ENCODE measurements at places on chromosomes 4 and X.

GRCh38 chr4:88189418-88189738, 30.9 kb upstream of the ABCG2 start:
- DNase-seq, result no peak

- DNase-seq, result no peak
Observed at GRCh38 chrX:149504226-149504914, 736 bp downstream of the IDS start.

DNA sequence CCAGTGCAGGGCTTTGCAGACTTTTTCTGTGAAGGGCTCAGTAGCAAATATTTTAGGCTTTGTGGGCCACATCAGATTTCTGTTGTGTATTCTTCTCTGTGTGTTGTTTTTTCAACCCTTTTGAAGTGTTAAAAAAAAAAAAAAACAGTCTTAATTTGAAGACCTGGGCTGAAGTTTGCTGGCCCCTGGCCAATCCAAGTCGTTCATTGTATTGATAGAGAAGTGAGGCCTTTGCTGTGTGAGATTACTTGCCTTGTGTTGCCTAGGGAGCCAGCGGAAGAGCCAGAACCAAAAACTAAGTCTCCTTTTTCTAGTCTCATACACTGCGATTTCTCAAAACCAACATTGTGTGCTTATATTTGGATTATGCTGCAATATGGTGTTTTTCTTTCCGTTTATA, 46.9 kb downstream of the MTM1 start:
- DNase-seq, result no peak

DNA sequence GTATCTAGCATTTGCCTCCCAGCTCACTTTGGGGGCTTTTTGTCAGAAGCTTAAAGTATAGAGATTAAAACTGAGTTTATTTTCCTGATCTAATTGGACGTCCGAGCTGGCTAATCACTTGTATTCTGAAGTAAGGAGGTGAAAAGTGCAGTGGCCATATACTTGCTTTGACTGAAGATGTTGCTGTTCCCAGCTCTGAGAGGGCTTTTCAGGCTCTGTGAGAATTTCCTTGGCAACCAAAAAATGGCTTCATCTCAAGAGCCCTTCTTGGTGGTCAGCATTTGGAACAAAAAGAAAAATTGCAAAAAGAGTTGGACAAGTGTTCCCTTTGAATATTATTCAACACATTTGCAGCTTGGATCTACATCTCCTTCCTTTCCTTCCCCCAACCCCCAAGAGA, 67.0 kb downstream of the SLC4A4 start:
- no peak for DNase-seq

- no peak for DNase-seq
Observed at GRCh38 chr4:73067971-73068394, 1.5 kb downstream of the COX18 start.

GRCh38 chr4:26267087-26267486, 53.7 kb upstream of the RBPJ start:
- DNase-seq, result no peak

DNA sequence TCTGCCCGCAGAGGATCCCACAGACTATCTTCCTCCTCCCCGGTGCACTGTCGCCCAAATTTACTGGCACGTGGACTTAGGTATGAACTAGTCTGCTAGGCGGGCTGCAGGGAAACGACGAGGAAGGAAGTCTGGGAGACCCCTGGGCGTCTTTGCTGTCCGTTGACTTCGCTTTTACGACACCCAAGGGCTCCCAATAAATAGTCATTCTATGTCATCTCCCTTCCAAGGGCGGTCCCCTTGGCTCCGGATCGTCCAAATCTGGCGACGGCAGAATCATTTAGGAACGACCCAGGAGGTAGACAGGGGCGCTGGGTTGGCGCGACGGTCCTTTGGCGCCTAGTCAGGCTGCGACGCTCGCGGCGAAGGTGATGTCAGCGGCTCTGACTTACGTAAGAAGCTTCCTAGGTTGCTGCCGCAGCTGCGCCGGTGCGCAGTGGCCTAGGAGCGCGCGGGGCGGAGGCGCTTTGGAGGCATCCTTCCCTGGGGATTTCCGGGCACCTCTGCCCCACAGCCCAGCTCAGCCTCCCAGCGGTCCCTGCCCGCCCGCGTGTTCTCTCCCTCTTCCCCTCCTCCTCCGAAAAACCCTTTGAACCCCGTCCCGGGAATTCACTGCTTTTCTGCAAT, 2.2 kb downstream of the NHS start:
- DNase-seq, result no peak

DNA sequence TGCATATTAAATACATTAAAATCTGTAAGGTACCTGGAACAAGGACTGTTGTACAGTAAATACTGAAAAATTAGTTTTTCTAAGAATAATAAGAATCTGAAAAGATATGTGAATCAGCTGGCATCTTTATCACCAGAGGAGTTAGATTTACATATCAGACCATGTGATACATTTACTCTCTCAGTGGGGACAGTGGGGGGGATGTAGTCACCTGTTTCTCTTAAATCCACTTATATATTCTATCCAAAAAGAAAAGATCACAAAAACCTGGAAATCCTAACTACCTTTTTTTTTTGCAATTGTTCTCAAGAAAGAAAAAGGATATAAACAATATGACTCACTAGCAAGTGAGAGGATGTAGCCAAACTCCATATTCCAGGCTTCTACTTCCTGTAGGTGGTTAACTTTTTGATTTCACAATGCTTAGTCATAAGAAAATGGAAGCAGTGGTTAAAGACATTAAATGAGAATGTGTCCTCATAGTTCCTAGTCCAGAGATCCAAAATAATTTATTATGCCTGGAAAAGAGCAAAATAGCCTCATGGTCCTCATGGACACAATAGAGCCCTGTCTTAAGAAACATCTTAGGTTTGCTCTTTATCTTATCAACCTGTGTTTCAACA, 22.5 kb upstream of the MYOZ2 start:
- no peak for DNase-seq

- DNase-seq, result no peak
Observed at GRCh38 chr4:183758758-183759447, 99.8 kb downstream of the TRAPPC11 start.

GRCh38 chr4:3529363-3529762, 2.9 kb downstream of the LRPAP1 start:
- DNase-seq, result no peak

DNA sequence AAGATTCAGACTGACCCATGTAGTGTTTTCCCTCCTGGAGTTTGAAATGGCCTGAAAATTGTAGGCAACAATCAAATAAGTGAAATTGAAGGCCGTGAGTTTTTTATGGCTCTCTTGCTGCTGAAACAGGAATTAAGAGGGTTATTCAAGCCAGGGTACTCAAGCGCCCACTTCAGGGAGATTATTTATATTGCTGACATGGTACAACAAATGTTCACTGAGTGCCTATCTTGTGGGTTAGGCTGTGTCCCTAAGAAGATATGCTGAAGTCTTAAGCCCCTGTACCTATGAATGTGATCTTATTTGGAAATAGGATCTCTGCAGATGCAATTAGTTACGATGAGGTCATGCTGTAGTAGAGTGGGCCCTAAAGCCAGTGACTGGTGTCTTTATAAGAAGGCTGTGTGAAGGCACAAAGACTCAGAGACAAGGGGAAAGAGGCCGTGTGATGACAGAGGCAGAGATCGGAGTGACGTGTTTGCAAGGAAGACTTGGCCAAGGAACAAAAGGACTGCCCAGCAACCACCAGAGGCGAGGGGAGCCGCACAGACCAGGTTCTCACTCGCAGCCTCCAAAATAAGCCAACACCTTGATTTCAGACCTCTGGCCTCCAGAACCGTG, 72.9 kb downstream of the MED28 start:
- no peak for DNase-seq

DNA sequence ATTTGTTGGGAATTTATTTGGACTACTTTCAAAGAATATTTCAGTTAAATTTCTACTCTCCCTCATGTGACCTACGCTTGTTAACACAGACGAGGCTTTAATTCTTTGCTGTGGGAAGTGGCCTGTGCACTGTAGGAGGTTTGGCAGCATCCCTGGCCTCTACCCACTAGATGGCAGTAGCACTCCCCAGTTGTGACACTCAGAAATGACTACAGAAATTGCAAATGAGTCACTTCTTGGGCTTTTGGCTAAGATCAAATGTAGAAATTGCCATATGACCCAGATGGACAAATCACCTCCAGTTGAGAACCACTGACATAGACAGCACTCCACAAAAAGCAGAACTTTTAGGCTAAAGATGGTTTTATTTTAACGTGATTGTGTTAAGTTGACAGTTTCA, 22.1 kb downstream of the PIR start:
- no peak for DNase-seq

DNA sequence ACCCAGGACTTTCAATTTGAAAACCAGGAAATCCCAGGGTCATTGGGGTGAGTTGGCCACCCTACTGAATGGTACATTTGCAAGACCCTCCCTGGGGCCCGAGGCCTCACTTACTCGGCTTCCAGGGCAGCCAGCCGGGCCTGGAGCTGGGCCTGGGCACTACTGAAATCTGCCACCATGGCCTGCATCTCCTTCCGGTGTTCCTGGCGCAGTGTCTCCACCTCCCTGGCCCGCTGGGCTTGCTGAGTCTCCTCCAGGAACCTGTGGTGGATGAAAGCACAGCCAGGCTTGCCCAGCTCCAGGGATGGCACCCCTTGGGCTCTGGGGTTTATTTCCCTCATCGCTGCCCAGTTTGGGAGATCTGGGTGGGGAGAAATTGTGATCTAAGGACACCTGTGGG, 24.7 kb downstream of the MED28 start:
- no peak for DNase-seq
